HTR-8/SVneo (cell line): ENCODE measurements at places on chromosomes 2 and 18.

- peak; percentile 77 for DNase-seq
Measured at GRCh38 chr2:240579771-240580614, 6.5 kb upstream of the CAPN10 start.

GRCh38 chr2:64698177-64698643 lies 44.5 kb upstream of the SERTAD2 start:
- DNase-seq = no peak

DNA sequence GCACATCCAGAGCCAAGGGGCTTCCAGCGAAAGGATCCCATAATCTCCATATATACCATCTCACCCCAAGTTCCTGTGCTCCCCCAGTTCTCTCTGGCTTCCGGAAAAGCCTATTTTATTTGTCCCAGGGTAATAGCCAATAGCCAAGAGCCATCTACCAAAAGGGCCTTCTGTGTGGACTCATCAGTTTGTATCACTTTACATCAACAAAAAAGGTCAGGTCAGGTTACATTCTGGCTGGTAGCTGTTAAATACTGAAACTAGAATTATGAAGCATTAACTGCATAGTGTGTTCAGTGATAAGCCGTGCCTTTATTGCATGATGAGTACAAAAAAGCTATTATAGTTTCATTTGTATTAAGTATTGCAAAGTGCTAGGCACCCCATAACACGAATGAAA lies 223.7 kb downstream of the IRS1 start:
- no peak for DNase-seq

DNA sequence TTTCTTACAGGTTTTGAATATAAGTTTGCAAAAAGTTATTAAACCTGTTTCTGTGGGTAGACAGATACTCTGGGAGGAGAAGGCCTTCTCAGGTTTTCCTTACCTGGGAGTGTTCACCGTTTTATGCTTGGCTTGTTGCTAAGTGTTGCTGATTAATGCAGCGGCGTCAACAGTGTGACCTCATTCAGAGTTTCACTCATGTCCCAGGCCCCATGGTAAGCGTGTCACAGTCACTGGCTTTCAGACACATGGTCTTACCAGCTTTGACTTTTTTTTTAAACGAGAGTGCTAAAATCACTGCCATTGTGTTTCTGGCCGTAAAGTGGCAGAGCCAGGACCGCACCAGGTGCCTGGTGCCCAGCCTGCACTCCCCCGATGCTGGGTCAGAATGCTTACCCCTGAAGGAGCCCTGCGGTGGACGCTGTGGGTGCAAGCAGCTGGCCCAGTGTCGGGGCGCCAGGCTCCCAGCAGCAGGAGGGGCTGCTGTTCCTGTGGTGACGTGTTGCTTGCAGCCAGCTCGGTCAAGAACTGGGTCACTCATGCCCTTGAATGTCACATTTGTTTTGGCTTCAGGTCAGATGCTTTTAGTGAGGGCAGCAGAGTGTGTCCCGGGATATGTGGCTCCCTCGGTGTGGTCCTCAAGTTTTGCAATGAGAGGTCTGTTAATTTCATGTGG lies 3.5 kb downstream of the CAPN10 start:
- no peak for DNase-seq

GRCh38 chr2:101623031-101623521 lies 74.4 kb upstream of the MAP4K4 start:
- DNase-seq = no peak

DNA sequence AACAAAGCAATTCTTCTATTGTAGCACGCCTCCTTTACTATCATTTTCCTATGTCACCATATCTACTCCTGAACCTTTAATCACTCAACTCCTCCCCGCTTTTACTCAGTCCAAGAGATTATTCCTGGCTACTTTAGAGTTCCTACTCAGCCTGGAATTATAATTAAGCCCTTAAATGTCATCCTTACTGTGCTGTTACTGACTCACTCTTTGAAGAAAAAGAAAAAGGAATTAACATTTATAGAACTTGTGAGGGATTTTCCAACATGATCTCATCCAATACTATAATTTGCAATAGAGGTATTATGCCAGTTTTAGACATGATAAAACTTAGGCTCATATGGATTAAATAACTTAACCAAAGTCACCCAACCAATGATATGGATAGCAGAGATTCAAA lies 61.7 kb downstream of the CCDC88A start:
- no peak for DNase-seq

DNA sequence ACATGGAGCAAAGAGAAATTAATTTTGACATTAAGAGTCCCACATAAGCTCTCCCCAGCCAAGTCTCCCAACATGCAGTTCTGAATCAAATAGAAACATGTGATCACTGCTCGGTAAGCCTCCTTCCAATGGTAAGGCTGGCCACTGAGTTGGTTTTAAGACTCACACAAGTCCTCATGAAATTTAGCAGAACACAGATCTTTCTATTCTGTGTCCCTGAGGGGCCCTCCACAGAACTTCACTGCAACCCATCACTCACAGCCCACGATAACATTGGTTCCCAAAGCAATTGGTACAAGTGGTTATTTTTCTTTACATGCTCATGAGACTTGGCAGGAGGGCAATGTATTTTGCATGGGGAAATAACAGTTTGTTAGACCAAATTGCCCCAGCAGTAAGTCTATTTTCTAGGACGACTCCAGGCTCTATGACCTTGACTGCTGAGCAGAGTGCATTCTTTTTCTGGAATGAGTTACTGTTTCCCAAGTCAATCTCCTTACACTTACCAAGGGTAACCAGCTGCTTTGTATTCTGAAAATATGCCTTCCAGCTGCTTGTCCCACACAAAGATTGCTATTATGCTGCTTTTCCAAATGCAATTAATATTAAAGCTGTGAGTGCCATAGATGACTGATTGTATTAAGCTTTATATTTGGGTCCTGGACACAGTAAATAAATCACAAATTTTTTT lies 142.3 kb upstream of the TANK start:
- DNase-seq = no peak

DNA sequence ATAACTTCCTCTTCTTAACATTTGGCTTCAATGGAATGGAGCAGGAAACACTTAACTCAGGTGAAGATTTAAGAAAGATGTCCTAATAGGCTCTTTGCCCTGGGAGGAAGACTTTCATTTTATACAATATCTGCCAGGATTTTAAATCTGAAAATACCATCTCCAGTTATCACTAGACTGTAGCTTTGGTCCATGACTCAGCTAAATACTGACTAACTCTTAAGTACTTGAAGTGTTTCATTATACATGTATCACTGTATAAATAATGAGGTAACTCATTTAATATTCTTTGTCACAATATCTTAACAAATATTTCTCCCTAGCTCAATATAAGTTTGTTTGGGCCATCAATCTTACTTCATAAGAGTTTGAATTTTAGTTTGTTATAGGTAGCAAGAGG lies 34.7 kb downstream of the RBKS start:
- DNase-seq = no peak

DNA sequence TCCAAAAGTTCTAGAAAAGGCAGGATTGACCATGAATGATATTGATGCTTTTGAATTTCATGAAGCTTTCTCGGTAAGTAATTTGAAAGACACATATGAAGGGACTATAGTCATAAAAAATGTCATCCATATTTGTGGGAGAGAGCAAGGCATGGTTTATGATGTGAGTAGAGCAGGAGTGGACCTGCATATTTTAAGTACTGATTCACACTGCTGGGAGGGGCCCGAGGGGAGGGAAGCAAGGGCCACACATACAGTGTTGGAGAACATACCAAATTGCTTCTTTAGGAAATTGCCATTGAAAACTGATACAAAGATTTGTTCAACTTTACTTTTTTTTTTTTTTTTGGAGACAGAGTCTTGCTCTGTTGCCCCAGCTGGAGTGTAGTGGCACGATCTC lies 39.4 kb downstream of the HADHB start:
- peak; percentile 69 for DNase-seq

GRCh38 chr2:150471813-150472510 lies 15.5 kb downstream of the RND3 start:
- DNase-seq = no peak

DNA sequence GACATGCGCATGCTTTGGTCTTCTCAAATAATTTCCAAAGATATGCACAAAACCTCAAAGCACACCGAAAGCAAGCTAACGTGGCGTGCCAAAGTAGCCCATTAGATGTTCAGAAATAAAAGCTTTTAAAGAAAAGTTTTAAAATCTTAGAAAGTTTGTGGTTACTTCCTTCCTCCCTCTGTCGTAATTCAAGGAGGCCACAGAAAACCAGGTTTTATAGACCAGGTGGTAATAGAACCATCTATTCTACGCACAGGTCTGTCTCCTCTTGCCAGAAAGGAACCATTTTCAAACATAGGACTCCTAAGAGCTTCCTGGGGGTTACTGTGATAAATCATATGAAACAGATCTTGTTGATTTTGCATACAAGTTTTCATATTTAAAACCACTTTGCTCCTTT lies 487.2 kb downstream of the ARHGAP15 start:
- DNase-seq = no peak

GRCh38 chr2:148998165-148998830 lies 40.2 kb upstream of the LYPD6B start:
- DNase-seq = no peak

- no peak for DNase-seq
Measured at GRCh38 chr18:47054369-47054768, 18.9 kb upstream of the ELOA2 start.

- DNase-seq = no peak
Measured at GRCh38 chr2:47862949-47863348, 43.3 kb downstream of the FBXO11 start.
